ENCODE measurements at places on chromosomes 5 and 9. TPM values are rescaled to one million over a fixed set of nuclear protein-coding genes. Genes with fewer than 3 reads are reported as not detected.

ST8SIA4 gene
- 10.4 TPM for total RNA-seq

PRR16 gene
- 12.1 TPM for total RNA-seq

NOXA1 gene
- total RNA-seq = 2.0 TPM

CCDC180 gene
- 4.6 TPM for total RNA-seq

SPINK1 gene
- total RNA-seq = not detected

CWC27 gene
- 17.1 TPM for total RNA-seq

PAIP1 gene
- total RNA-seq = 109 TPM

EFNA5 gene
- 7.7 TPM for total RNA-seq

PCDHGA2 gene
- total RNA-seq = 2.5 TPM

DPYSL3 gene
- total RNA-seq = 46.0 TPM

SELENOP gene
- total RNA-seq = 1,488 TPM

LIFR gene
- total RNA-seq = 165 TPM

GPR151 gene
- total RNA-seq = not detected

PKD2L2 gene
- not detected for total RNA-seq

SLC34A3 gene
- not detected for total RNA-seq

F2RL2 gene
- total RNA-seq = 0.34 TPM

FBXL7 gene
- total RNA-seq = 15.3 TPM

DNAH5 gene
- total RNA-seq = 0.16 TPM

BSPRY gene
- not detected for total RNA-seq

APBA1 gene
- 3.9 TPM for total RNA-seq

SDHA gene
- 71.4 TPM for total RNA-seq

HAVCR1 gene
- total RNA-seq = 1.9 TPM

GDA gene
- not detected for total RNA-seq

ROR2 gene
- 1.7 TPM for total RNA-seq

ASPN gene
- total RNA-seq = 18.4 TPM

HNRNPH1 gene
- total RNA-seq = 470 TPM

C5orf46 gene
- total RNA-seq = not detected

FOXD4L4 gene
- total RNA-seq = not detected

CAST gene
- total RNA-seq = 366 TPM

PRRC2B gene
- total RNA-seq = 70.9 TPM

ZNF169 gene
- total RNA-seq = 12.1 TPM

MAP3K1 gene
- total RNA-seq = 19.4 TPM

MIER3 gene
- total RNA-seq = 14.3 TPM

SEC61B gene
- total RNA-seq = 73.1 TPM

ZNF354B gene
- 30.0 TPM for total RNA-seq

PDE4D gene
- total RNA-seq = 15.0 TPM

SOX30 gene
- total RNA-seq = not detected

ADAMTS12 gene
- 13.8 TPM for total RNA-seq

NIPSNAP3A gene
- 40.5 TPM for total RNA-seq

COL27A1 gene
- 1.5 TPM for total RNA-seq
